ENCODE measurements at places on chromosomes 7 and 10.

- no peak for DNase-seq
These were observed 522.5 kb downstream of the ETV1 start for GRCh38 chr7:13466874-13467547.

- no peak for DNase-seq
These were observed 152.8 kb downstream of the GNAT3 start for GRCh38 chr7:80359029-80359428.

DNA sequence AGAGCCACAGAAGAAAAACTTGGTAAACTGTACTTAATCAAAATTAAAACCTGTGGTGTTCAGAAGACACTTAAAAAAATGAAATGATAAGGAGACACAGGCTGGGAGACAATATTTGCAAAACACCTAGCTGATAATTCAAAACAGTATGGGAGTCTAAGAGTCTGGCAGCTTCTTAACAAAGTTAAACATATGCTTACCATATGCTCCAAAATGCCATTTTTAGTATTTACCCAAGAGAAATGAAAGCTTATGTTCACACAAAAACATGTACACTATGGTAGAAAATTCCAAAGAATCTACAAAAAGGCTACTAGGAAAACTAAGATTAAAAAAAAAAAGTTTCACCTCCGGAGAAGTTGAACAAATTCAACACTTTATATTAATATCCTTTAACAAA is 48.6 kb downstream of the ITGB1 start:
- DNase-seq = no peak

DNA sequence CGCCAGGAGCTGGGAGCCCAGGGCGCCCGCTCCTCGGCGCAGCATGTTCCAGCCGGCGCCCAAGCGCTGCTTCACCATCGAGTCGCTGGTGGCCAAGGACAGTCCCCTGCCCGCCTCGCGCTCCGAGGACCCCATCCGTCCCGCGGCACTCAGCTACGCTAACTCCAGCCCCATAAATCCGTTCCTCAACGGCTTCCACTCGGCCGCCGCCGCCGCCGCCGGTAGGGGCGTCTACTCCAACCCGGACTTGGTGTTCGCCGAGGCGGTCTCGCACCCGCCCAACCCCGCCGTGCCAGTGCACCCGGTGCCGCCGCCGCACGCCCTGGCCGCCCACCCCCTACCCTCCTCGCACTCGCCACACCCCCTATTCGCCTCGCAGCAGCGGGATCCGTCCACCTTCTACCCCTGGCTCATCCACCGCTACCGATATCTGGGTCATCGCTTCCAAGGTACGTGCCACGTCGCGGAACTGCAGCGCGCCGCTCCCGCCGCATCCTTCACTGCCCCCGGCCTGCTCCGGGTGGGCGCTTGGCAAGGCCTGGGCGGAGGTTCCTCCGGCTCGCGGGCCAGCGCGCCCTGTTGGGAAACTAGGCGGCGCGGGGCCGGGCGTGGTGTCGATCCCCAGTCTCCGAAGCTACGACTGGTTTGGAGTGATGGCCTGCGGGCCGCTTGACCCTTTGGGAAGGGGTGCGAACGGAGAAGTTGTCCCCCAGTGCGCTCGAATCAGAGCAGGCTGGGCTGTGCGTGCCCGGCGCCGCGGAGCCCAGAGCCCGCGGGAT is 868 bp downstream of the EMX2 start:
- no peak for DNase-seq

DNA sequence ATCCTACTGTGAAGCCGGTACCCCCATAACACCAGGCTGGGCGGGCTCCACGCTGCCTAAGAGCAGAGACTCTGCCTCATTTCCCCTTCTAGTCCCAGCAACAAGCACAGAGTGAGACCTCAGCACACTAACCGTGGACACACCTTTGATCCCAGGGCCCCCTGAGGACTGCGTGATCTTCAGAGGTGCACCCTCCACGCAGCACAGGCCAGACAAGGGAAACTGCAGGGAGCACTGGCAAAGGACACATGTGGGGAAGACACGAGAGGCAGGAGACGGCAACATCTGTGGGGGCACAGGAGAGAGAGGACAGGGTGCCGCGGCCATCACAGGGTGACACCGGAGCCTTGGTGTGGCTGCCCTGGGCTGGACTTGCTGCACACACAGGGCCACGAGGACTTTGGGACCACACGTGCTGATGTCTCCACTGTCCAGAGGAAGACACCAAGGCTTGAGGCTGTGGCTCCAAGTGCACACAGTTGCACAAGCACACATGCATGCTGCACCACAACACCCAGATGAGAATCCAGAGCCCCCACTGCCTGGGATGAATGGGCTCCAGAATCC is 128.8 kb downstream of the PTPRN2 start:
- no peak for DNase-seq

DNA sequence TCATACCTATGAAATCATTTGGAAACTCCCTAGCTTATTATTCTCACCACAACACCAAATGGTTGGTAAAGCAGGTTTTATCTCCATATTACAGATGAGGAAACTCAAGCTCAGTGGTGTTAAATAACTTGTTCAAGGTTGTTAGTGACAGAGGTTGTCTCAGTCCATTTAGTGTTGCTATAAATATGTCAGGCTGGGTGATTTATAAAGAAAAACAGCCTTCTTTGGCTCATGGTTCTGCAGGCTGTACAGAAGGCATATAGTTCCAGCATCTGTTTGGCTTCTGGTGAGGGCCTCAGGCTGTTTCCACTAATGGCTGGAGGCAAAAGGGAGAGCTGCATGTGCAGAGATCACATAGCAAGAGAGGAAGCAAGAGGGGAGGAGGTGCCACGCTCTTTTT is 96.6 kb downstream of the ZNF438 start:
- no peak for DNase-seq

GRCh38 chr10:125816548-125816947 is 6.5 kb downstream of the UROS start:
- DNase-seq = no peak

GRCh38 chr10:70323138-70323696 is 39.4 kb upstream of the NPFFR1 start:
- no peak for DNase-seq

GRCh38 chr10:97684866-97685394 is 2.1 kb downstream of the AVPI1 start:
- DNase-seq = no peak

DNA sequence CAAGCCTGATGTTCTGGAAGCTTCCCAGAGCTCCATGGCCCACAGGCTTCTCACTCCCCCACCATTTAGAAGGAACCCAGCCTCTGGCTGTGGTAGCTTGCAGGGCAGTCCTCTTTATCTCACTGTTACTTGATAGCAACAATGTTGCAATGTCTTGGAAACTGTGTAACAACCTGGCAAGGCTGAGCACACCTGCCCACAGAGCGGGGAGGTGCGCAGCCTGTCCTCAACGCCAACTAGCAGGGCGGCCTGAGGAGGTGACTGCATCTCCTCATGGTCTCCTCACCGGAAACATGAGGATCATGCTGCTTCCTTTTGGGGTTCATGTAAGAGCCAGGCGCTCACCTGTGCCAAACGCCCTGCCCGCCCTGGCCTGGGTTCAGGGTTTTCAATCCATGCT is 43.7 kb upstream of the INSIG1 start:
- no peak for DNase-seq

GRCh38 chr10:35216303-35216905 is 89.8 kb downstream of the CREM start:
- DNase-seq = peak; percentile 65

DNA sequence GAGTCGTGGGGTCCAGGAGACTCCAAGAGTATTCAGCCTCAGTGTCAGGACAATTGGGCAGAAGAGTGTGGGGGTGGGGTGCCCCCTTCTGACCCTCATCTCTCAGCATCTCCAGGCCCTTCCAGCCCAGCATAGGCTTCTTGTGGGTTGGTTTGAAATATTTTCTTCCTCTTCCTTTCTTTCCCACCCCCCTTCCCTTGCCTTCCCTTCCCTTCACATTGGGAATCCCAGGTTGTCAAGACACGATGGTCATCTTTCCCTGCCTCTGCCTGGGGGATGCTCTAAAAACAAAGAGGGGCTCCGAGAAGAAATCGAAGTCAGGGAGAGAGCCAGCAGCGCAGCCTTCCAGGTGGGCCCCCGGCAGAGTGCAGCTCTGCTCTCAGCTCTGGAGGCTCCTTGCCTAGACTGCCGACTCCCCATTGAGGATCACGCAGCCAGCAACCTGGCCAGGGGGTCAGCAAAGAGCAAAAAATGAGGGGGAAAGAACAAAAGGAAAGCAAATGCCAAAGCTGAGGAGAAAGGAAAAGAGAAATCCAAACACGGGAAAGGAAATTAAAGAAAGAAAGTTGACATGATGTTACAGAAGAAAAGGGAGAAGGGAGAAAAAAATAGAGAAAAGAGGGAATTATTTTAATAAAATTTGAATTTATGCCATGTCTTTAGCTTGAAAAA is 1.5 kb downstream of the PAX2 start:
- DNase-seq = no peak

DNA sequence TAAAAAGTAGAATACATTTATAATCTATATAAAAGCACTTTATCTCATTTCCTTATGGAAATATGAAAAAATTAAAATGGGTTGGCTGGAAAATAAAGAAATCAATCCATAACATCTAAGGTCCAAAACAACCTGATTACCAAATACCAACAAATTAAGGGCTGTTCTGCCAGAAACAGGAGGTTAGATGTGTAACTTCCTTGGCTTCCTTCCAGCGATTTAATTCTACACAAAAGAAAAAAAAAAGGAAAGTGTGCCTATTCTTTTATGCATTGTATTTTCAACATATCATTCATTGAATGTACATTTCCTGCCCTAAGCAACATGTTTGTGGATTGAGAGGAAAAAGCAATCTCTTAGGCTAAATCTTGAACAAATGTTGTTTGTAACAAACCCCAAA is 36.2 kb upstream of the USP6NL start:
- no peak for DNase-seq

DNA sequence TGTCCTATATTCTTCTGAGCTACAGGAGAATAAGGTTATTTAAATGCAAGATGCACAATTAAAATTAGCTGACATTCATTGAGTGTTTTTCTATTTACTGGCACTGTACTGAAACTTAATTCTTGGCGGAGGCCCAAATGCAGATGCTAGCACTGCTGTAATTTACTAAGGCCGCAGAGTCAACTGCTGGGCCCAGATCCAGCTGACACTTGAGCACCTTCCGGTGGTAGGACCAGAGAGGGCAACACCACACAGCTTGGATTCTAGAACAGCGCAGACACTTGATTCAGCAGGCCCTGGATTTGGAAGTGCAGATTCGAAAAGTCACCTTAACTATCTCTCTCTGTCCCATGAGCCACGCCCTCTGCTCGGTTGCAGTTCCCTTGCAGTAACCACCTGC is 228.6 kb upstream of the TMEM72 start:
- DNase-seq = no peak

DNA sequence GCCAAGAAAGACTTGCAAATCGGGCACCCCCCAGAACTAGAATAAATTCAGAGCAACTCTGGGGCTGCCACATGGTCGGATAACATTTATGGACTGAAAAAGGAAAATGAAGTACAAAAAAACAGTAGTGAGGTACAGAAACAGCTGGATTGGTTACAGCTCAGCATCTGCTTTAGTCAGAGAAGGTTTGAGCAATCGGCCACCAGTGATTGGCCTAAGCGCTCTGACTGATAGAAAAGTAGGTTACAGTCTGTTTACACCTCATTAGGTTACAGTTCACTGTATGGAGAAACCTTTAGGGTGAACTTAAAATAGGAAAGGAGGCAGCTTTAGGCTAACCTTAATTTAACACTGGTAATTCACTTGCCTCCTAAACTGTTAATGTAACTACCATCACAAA is 102.0 kb upstream of the DKK1 start:
- DNase-seq = no peak

- no peak for DNase-seq
These were observed at the start of gene CPA4 for GRCh38 chr7:130292682-130293257. Gene CPA4, plus strand, starts transcription at chr7:130293161. Its CDS starts 20 bp downstream, at chr7:130293181.

- no peak for DNase-seq
These were observed 13.4 kb upstream of the CRYGN start for GRCh38 chr7:151453326-151453791.

GRCh38 chr7:121954803-121955202 is 81.8 kb downstream of the PTPRZ1 start:
- no peak for DNase-seq

- DNase-seq = no peak
These were observed 19.0 kb downstream of the TES start for GRCh38 chr7:116229366-116229765.

DNA sequence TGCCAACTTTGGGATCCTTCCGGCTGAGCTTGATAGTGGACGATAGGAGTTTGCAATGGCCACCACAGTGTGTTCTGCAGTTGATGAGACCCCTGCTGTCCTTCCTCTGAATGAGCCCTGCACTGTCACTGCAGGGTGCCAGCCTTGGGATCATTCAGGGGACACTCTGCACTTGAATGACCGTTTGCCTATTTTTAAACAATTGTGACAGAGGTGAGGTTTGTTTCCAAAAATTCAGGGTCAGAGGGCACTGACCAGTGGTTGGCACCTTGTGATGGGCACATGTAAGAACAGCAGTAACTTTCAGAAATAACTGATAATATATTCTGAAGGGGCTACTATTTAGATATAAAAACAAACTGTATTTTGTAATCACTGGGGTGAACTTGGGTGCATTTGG is 48.5 kb upstream of the ADARB2 start:
- no peak for DNase-seq

DNA sequence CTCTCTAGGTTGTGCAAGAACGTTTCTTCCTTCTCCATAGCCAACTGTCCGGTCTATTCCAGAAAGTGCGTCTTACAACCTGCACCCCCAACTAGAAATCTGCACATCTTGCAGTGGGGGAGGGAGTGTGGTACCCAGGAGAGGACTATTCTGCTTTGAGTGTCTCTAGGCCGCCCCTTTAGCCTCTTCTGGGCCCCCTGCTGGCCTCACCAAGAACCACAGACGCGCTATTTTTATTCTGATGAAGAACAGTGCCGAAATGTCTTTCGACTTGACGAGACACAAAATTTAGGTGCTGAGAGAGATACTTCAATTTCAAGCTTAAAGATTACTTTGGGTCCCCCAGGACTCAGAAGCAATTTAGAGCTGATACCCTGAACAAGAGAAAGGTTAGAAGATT is 1.0 kb downstream of the CNPY1 start:
- DNase-seq = no peak

DNA sequence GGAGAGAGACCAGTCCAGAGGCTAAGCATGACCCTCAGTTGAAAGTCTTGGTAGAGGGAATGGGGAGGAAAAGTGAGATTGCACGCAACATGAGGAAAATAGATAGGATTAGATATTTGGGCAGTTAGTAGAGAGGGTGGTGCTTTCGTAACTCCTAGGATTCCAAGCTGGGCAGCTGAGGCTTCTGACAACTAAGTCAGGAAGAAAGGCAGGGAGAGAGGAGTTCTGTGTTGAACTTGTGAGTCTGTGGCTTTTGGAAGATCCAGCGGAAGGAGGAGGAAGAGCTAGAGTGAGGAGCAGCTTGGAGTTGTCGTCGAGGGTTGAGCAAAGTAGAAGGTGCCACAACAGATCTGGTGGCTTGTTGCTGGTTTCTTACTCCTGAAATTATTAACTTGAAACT is 21.8 kb downstream of the CUL1 start:
- DNase-seq = no peak

GRCh38 chr7:80781561-80781979 is 137.3 kb downstream of the SEMA3C start:
- peak; percentile 89 for DNase-seq

DNA sequence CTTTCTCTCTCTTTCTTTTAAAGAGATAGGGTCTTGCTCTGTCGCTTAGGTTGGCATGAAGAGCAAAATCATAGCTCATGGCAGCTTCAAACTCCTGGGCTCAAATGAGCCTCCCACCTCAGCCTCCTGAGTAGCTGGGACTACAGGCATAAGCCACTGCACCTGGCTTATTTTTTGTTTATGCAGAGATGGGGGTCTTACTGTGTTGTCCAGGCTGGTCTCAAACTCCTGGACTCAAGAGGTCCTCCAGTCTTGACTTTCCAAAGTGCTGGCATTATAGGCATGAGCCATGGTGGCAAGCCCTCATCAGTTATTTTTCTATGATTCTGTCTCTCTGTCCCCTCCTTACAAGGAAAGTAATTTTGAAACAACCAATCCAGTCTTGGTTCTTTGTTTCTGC is 1.1 kb upstream of the BAG3 start:
- no peak for DNase-seq
